Activated CD4-positive, alpha-beta T cell treated with anti-CD3 and anti-CD28 coated beads for 36 hours (primary cell): ENCODE measurements at places on chromosomes 2 and 18. TPM values are rescaled to one million over a fixed set of nuclear protein-coding genes. Genes with fewer than 3 reads are reported as not detected.

GRCh38 chr18:58666176-58666575, 5.1 kb upstream of the MALT1 start:
- H3K36me3 ChIP-seq: peaks cover 1% of the 10 kb centered on the region
- no peak overlapping the region for H3K4me3 ChIP-seq
- peaks cover 2% of the 10 kb centered on the region for H3K27me3 ChIP-seq
- DNase-seq: no peak
- H3K27ac ChIP-seq: no peak overlapping the region

- peaks cover 29% of the 10 kb centered on the region for H3K27me3 ChIP-seq
- no peaks in the 10 kb centered on the region for H3K36me3 ChIP-seq
- H3K4me1 ChIP-seq: peaks cover 15% of the 10 kb centered on the region
- peak within 1 kb of the TSS; percentile 29 for H3K4me3 ChIP-seq
- DNase-seq: peak; percentile 56
- no peak within 1 kb of the TSS for H3K27ac ChIP-seq
These were observed at the start of gene RAMP1 for GRCh38 chr2:237859533-237860272. TSS of gene RAMP1 (plus strand) at chr2:237859623. CDS start at chr2:237859676, 53 bp downstream.

DNA sequence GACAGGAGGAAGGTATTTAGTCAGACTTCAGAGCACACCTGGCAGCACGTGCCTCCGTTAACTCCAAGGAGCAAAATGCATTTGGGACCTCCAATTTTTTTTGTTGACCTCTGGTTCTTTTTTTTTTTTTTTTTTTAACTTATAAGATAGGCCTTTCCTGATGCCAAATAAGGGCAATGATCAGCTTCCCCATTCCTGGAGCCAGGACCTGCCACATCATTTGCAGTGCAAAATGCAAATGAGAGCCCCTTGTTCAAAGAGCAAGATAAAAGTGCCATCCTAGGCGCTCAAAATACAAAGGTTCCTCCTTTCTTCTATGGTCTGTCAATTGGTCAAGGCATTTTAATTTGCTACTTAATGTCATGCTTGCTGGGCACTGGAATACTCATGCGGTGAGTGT, 133.2 kb upstream of the REV1 start:
- no peak for DNase-seq
- no peaks in the 10 kb centered on the region for H3K27me3 ChIP-seq
- H3K4me1 ChIP-seq: no peaks in the 10 kb centered on the region

DNA sequence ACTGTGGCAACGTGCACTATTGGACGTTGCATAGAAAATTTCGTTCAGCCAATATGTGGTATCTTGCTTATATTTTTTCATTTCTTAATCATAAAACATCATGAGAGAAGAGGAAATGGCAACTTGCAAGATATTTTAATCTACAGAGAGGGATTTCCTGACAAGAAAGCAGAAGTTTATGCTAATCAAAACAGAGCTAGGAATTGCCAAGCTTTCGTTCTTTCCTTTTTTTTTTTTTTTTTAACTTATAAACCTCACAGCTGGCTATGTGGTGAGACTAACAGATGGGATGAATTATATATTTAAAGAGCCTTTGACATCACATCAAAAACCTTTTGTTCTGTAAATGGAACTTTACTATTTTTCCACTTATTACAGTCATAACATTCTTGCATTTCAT, 1136.9 kb upstream of the TMEFF2 start:
- no peak overlapping the region for H3K4me3 ChIP-seq
- no peak for DNase-seq
- H3K27ac ChIP-seq: no peak overlapping the region
- no peaks in the 10 kb centered on the region for H3K4me1 ChIP-seq
- H3K36me3 ChIP-seq: no peaks in the 10 kb centered on the region

CFAP65 gene
- total RNA-seq: not detected

DNA sequence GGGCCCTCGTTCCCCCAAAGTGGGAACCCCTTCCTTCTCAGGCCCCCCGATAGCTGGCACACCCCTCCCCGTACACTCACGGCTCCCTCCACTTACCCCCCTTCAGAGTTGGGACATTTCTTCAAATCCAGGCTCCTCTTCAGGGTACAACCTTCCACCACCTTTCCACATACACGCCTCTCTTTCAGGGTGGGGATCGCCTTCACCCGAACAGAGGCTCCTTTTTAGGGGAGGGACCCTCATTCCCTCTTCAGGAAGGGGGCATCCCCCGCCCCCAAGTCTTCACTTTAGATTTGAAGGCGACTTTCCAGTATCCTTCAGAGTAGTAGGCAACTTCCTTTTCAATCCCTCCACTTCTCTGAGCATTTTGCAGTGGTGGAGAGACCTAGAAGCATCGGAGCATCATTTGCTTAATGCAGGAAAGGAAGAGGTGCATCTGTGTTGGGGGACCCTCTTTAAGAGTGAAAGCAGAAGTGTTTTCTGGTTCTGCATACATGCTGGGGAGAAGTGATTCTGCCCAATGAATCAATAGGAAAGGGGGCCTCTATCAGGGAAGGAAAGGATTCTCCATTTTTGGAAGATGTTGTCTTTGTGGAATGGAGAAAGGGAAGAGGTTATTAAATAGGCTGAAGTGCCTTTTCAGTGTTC, 845 bp downstream of the EML4 start:
- no peak for DNase-seq
- H3K4me3 ChIP-seq: no peak overlapping the region
- no peak overlapping the region for H3K27ac ChIP-seq
- H3K36me3 ChIP-seq: peaks cover 2% of the 10 kb centered on the region

DNA sequence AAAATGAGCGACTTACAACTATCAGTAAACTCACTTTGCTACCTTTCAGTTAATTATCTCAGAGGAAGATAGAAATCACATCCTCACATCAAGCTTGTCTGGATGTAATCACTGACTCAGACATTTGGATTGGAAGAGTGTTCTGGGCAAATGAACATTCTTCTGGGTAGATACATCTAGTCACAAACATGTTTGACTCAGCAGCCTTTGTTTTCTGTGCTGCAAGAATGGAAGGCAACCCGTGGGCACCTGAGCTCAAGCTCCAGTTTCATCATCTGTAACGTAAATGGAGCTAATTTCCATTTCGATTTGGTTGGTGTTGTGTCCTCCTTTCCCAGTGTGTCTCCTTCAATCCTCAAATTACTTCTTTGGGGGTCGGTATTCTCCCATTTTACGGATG, 58.5 kb downstream of the ACAA2 start:
- no peaks in the 10 kb centered on the region for H3K36me3 ChIP-seq
- H3K27me3 ChIP-seq: no peaks in the 10 kb centered on the region
- no peak overlapping the region for H3K4me3 ChIP-seq
- no peak overlapping the region for H3K27ac ChIP-seq
- DNase-seq: no peak

- H3K4me3 ChIP-seq: no peak overlapping the region
- no peak for DNase-seq
- H3K27ac ChIP-seq: no peak overlapping the region
- no peaks in the 10 kb centered on the region for H3K27me3 ChIP-seq
- H3K36me3 ChIP-seq: no peaks in the 10 kb centered on the region
These were observed 174.9 kb downstream of the EPHA4 start for GRCh38 chr2:221397187-221397586.

ASB18 gene
- not detected for total RNA-seq

DNA sequence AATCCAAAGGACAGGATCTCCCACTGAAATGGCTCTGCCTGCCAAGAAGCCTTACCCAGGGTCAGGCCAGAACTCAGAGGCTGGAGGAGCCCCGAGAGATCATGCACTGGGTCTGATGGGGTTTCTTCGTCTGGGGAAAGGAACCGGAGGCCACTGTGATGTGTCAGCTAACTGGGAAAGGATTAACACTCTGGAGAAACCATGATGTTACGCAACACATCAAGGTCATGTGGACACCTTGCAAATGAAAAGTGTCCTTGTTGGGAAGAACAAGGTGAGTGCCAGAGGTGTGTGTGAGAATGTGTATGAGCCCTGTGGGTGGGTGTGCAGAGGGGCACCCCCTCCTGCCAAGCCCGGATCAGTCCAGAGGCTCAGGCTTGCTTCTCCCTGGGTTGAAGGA, 86.9 kb downstream of the CRACDL start:
- no peak overlapping the region for H3K4me3 ChIP-seq
- H3K4me1 ChIP-seq: no peaks in the 10 kb centered on the region
- H3K27me3 ChIP-seq: peaks cover 11% of the 10 kb centered on the region
- DNase-seq: no peak

- peak overlapping the region; percentile 44 for H3K27ac ChIP-seq
- no peak overlapping the region for H3K4me3 ChIP-seq
- DNase-seq: no peak
- peaks cover 50% of the 10 kb centered on the region for H3K36me3 ChIP-seq
These were observed 28.4 kb downstream of the NFATC1 start for GRCh38 chr18:79424008-79424565.

GRCh38 chr2:13578547-13578946, 861.8 kb downstream of the TRIB2 start:
- H3K4me3 ChIP-seq: no peak overlapping the region
- no peaks in the 10 kb centered on the region for H3K4me1 ChIP-seq
- H3K27me3 ChIP-seq: no peaks in the 10 kb centered on the region
- H3K36me3 ChIP-seq: no peaks in the 10 kb centered on the region
- no peak overlapping the region for H3K27ac ChIP-seq

GPR39 gene
- total RNA-seq: not detected

- H3K27ac ChIP-seq: no peak overlapping the region
- H3K4me1 ChIP-seq: no peaks in the 10 kb centered on the region
- DNase-seq: no peak
- peaks cover 8% of the 10 kb centered on the region for H3K36me3 ChIP-seq
- no peaks in the 10 kb centered on the region for H3K27me3 ChIP-seq
- no peak overlapping the region for H3K4me3 ChIP-seq
These were observed 27.2 kb downstream of the NLRC4 start for GRCh38 chr2:32237488-32237887.

CTDP1 gene
- total RNA-seq: 45.5 TPM

DNA sequence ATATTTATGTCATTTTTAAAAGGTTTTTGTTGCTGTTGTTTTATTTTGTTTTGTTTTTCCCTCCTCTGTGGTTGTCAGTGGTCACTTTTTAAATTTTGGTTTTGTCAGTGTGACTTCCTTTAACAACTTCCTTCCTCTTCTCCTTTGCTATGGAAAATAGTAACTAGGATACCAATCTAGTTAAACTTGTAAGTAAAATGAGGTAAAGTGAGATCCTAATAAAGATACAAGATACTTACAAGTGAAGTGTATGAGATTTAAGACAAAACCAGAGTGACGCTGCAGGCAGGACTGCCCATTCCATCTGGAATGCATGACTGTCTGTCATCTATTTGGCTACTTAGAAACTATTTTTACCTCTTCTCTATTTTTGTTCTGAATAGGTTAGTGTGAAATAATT, 30.6 kb upstream of the CREB1 start:
- no peak overlapping the region for H3K27ac ChIP-seq
- peaks cover 21% of the 10 kb centered on the region for H3K4me1 ChIP-seq
- no peak for DNase-seq
- no peaks in the 10 kb centered on the region for H3K36me3 ChIP-seq
- no peak overlapping the region for H3K4me3 ChIP-seq

EHBP1 gene
- 27.3 TPM for total RNA-seq

- H3K4me1 ChIP-seq: no peaks in the 10 kb centered on the region
- no peak overlapping the region for H3K4me3 ChIP-seq
- H3K27ac ChIP-seq: no peak overlapping the region
- no peaks in the 10 kb centered on the region for H3K27me3 ChIP-seq
- H3K36me3 ChIP-seq: no peaks in the 10 kb centered on the region
- no peak for DNase-seq
These were observed 329.1 kb upstream of the GULP1 start for GRCh38 chr2:187962538-187962937.

- peak; percentile 89 for DNase-seq
- H3K36me3 ChIP-seq: no peaks in the 10 kb centered on the region
- peak overlapping the region; percentile 93 for H3K27ac ChIP-seq
- H3K4me3 ChIP-seq: peak overlapping the region; percentile 53
These were observed 61.0 kb upstream of the TAF1B start for GRCh38 chr2:9782197-9782719.

RFX8 gene
- 0.30 TPM for total RNA-seq

NAGK gene
- total RNA-seq: 39.7 TPM

PPP4R1 gene
- total RNA-seq: 32.2 TPM

DNA sequence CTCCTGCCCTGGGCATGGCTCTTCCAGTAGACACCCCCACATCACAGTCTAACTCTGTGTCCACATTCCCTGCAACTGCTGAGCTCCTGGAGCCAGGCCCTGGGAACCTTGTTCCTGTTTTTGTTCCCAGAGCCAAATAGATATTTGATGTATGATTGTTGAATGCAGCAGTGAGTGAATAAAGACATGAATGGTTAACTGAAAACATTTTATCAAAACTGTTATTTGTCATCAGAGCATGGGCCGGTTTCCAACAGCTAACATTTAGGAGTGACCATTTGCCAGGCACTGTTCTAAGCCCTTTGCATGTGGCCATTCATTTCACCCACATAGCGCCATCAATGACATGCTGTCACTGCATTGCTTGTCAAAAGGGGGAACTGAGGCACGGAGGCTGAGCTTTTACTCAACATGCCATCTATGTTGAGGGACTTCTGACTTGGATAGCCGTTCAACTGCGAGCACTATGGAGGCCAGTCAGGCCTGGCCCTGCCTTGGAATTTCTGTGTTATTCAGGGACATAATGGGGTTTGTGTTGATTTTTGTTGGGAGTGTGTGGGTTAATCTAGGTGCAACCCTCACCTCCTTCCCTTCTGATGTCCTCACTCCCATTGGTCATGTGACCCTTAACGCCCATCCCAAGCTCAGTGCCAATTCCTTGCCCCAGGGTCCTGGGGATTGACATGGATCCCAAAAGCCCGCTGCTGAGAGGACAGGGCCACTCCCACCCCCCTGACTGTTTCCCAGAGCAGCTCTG, 12.6 kb downstream of the IL1R1 start:
- H3K4me1 ChIP-seq: peaks cover 10% of the 10 kb centered on the region
- no peaks in the 10 kb centered on the region for H3K27me3 ChIP-seq
- peaks cover 62% of the 10 kb centered on the region for H3K36me3 ChIP-seq
- DNase-seq: no peak

DNA sequence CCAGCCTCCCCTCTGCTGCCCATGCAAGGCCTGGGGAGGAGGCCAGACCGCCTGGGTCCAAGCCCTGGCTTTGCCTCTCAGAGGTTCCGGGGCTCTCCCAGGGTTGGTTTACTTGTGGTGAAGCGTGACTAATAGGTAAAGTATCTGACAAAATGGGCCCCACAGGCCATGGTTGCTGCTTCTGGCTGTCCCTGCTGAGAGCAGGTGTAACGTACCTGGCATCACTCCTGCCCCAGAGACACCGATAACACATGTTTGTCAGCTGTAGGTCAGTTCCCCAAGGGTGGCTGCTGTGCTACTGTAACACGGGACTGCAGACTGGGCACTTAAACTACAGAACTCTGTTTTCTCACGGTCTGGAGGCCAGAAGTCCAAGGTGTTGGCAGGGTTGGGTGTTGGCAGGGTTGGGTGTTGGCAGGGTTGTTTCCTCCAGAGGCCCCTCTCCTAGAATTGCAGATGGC, 34.1 kb downstream of the ODC1 start:
- no peak for DNase-seq
- H3K27me3 ChIP-seq: no peaks in the 10 kb centered on the region
- H3K27ac ChIP-seq: no peak overlapping the region
- peaks cover 12% of the 10 kb centered on the region for H3K36me3 ChIP-seq
- H3K4me3 ChIP-seq: no peak overlapping the region

CD207 gene
- not detected for total RNA-seq

GRCh38 chr2:183093857-183094657, 15.5 kb downstream of the DUSP19 start:
- no peaks in the 10 kb centered on the region for H3K27me3 ChIP-seq
- H3K27ac ChIP-seq: no peak overlapping the region
- H3K4me3 ChIP-seq: no peak overlapping the region
- H3K4me1 ChIP-seq: no peaks in the 10 kb centered on the region

IL36A gene
- not detected for total RNA-seq
